Left renal pelvis (tissue), 4 donors: ENCODE measurements at places on chromosomes 6 and 20.

DNA sequence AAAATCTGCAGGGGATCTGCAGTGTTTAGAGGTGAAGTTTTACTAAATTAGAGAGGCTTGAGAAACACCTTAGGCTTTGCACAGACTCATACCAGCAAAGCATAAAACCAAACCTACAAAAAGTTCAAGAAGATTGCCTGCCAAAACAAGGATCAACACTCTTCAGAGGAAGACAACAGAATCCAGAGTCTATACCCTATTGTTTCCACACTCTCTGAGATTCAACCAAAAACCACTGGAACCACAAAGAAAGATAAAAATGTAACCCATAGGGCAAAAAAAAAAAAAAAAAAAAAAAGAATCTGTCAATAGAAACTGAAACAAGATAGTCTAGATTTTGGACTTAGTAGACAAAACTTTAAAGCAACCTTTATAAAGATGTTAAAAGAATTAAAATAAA, 102.7 kb downstream of the ANKRD60 start:
- no peak for DNase-seq

DNA sequence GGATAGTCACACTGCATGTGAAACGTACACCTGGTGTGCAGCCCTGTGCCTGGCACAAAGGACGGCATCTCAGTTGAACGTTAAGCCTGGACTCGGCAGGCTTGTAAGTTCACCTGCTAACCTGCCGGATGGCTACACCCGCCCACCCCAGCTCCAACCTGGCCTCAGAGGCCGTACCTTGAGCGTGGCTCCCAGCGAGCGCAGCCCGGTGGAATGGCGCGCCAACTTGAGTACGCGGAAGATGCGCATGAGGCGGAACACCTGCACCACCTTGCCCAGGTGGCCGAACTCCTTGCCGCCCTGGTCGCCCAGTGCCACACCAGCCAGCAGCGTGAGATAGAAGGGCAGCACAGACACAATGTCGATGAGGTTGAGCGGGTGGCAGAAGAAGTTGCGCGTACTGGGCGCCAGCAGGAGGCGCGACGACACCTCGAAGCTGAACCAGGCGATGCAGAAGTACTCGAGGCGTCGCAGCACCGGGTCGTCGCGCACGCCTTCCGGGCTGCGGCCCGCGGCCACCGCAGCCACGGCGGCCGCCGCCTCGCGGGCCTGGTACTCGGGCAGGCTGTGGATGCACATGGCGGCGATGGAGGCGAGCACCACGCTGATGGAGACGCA, 3.3 kb downstream of the KCNS1 start:
- DNase-seq: peak; percentile 10

GRCh38 chr6:28090917-28091586, 10.7 kb downstream of the ZNF165 start:
- no peak for DNase-seq

- no peak for DNase-seq
These were observed 116.6 kb downstream of the ZDHHC14 start for GRCh38 chr6:157497579-157497978.

DNA sequence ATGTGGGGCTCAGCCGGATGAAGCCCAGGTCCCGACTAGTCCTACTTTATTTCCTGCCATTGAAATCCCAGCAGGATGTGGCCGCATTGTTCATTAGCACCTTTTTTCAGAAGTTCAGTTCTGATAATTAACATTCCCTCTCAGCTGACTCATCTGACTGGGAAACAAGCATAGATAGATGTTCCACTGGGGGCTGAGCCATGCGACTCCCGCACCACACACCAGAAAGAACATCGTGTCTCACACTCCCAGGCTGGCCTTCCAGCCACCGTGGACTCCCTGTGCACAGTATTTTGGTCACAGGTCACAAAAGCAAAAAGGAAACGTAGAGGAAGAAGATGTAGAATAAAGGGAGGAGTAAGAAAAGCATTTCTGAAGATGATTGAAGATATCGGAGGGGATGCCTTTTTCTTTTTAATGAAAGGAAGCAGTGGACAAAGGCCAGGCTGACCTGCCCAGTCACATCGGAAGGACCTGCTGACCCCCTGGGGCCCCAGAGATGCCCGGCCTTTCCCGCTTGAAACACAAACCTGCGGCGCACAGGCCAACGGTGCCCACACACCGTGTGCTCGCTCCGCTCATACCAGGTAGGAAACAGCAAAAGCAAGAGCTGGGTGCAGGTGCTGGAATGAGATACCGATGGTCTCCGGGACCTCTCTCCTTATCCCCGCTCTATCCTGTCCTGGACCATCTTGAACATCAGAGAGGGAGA, 11.8 kb downstream of the RPS6KA2 start:
- DNase-seq: no peak

GRCh38 chr6:25713824-25714223, 40.7 kb upstream of the SLC17A4 start:
- DNase-seq: no peak

GRCh38 chr20:51218603-51219002, 195.7 kb upstream of the KCNG1 start:
- DNase-seq: no peak

- DNase-seq: no peak
These were observed 383.6 kb downstream of the EPHA7 start for GRCh38 chr6:93035756-93036155.

GRCh38 chr6:104607501-104607900, 252.2 kb downstream of the HACE1 start:
- no peak for DNase-seq
